Articular chondrocyte of knee joint (primary cell): ENCODE measurements at places on chromosomes 4 and X. TPM values are rescaled to one million over a fixed set of nuclear protein-coding genes. Genes with fewer than 3 reads are reported as not detected.

The USP51 gene
- 3.5 and 3.7 TPM in 2 replicates for total RNA-seq

The NAP1L2 gene
- 1.6 and 2.5 TPM in 2 replicates for total RNA-seq

The TCEAL6 gene
- total RNA-seq = not detected in 2 replicates

The PRR27 gene
- not detected in 2 replicates for total RNA-seq

The SPANXA1 gene
- total RNA-seq = 0.22 TPM in 1 of 2 replicates, not detected in the other

The KCND1 gene
- 0.39 and 0.43 TPM in 2 replicates for total RNA-seq

The WAS gene
- 0.11 and 0.13 TPM in 2 replicates for total RNA-seq

The CRMP1 gene
- under 0.01 and 0.11 TPM in 2 replicates for total RNA-seq

The HDAC6 gene
- 24.8 and 27.5 TPM in 2 replicates for total RNA-seq

The WDR17 gene
- total RNA-seq = 1.3 and 4.3 TPM in 2 replicates

The SPARCL1 gene
- total RNA-seq = not detected in 2 replicates

The F8 gene
- 16.5 and 18.4 TPM in 2 replicates for total RNA-seq

The NMU gene
- 0.13 and 0.22 TPM in 2 replicates for total RNA-seq

The PDLIM3 gene
- 2.7 and 8.2 TPM in 2 replicates for total RNA-seq

The F8A2 gene
- not detected in 2 replicates for total RNA-seq

The ABLIM2 gene
- 0.43 and 0.52 TPM in 2 replicates for total RNA-seq

The ADRA2C gene
- 0.65 and 1.0 TPM in 2 replicates for total RNA-seq

The CWH43 gene
- not detected in 2 replicates for total RNA-seq

The PRR32 gene
- not detected in 2 replicates for total RNA-seq

The NFXL1 gene
- total RNA-seq = 8.8 and 12.4 TPM in 2 replicates

The GBA3 gene
- 0.26 TPM in 1 of 2 replicates, not detected in the other for total RNA-seq

The TMSB15B gene
- 2.4 and 3.4 TPM in 2 replicates for total RNA-seq

The SPANXN3 gene
- total RNA-seq = not detected in 2 replicates

The SSX2 gene
- not detected in 2 replicates for total RNA-seq

The RRAGB gene
- total RNA-seq = 25.6 and 27.0 TPM in 2 replicates

The ARMCX1 gene
- 77.0 and 80.9 TPM in 2 replicates for total RNA-seq

The C4orf50 gene
- total RNA-seq = not detected in 2 replicates

The CDKL2 gene
- total RNA-seq = 0.26 and 2.5 TPM in 2 replicates

The SORBS2 gene
- total RNA-seq = 55.7 and 90.9 TPM in 2 replicates

The ADGRL3 gene
- total RNA-seq = under 0.01 TPM in 1 of 2 replicates, not detected in the other

The PLP1 gene
- total RNA-seq = 0.86 TPM in 1 of 2 replicates, not detected in the other
